ENCODE measurements at places on chromosomes 3 and 15.
A peak's percentile ranks its signal among the peaks of the same experiment; 100 is the strongest.

- DNase-seq: no peak
Measured at GRCh38 chr3:127785711-127786265, 36.5 kb downstream of the MGLL start.

DNA sequence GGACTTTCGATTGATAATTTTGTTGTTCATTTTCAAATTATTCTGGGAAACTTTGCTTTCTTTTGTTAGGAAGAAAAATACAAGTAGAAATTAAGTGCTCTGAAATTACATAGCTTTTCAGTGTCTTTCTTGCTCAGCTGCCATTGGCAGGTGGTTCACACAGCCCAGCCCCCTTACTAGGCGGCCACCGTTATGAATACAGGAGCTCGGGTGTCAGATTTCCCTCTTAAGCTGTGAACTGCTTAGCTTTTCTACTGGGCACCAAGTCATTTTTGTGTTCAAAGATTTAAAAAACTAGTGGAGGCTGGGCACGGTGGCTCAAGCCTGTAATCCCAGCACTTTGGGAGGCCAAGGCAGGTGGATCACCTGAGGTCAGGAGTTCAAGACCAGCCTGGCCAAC is 55.2 kb downstream of the HMG20A start:
- DNase-seq: peak; percentile 50

DNA sequence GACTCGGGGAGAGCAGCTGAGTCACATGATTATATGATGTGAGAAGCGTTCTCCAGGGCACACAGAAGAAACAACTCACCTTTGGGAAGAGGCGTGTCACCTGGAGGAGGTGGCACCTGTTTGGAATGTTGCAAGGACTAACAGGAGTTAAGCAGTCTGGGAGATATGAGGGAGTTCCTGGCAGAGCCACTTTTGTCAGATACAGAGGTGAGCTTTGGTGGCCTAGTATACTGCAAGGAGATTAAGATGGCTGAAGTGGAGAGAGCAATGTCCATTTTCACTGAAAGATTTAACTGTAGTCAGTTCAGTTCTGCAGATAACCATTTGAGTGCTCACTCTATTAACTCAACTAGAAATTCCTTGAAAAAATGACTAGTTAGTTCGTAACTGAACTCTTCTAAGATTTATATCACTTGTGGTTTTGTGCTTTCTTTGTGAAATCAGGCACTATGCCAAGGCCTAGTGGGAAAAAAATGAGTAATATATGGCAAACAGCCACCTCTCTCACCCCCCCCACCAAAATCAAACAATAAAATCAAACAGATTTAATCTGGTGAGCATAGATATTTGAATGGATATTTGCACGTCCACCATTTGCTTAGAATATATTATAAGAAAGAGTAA is 61.3 kb downstream of the CRYBG3 start:
- DNase-seq: no peak

DNA sequence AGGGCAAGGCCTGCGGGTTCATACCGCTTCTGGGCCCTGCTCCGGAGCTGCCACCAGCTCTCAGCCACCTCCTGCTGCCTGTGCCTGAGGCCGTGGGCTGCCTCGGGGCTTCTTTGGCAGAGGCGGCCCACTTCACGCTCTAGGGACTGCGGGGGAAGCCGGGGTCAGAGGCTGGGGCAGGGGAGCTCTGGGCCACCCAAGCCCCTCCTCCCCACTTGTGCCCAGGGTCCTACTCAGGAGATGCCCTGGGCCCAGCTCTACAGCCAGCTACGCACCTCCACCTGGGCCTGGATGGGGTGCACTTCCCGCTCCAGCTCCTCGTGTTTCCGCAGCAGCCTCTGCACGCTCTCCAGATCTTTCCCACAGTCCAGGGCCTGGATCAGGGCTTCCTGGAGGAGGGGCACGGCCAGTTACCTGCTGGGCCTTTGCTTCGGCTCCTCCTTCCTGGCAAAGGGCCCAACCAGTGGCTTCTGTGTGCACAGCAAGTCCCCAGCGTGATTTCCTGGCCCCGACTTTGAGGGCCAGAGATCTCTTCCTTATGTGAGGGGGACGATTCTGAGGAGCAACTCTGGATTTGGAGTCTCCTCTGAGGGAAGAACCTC is 24.0 kb downstream of the PLA2G4B start:
- DNase-seq: peak; percentile 34

- no peak for DNase-seq
Measured at GRCh38 chr3:159831466-159831865, 157.2 kb upstream of the IL12A start.

GRCh38 chr3:12479919-12480427 is 4.3 kb upstream of the TSEN2 start:
- DNase-seq: peak; percentile 22

DNA sequence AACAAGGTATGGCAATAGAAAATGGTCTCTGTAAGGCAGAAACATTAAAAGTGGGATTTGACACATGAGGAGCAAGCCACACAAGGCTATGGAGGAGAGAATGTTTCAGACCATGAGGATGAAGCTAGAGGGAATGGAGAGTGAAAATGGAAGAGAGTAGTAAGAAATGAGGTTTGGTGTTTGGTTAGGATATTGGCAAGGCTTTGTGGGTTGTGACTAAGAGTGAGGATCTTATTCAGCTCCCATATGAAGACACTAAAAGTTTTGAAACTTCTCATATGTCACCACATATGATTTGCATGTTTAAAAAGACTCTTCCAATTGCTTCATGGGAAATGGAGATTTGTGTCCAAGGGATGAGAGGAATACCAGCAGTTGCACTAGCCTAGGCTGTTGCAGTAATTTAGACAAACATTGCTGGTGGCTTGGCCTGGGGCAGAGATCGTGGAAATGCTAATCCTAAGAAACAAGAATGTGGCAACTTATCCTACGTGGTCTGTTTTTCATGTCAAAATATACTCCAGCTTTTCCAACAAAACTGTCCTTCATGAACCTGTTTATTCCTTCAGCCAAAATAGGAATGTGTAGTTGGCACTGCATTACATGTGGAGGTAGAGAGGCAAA is 749.0 kb downstream of the PDCD6IP start:
- no peak for DNase-seq

- no peak for DNase-seq
Measured at GRCh38 chr3:58063022-58063815, 55.0 kb downstream of the FLNB start.

DNA sequence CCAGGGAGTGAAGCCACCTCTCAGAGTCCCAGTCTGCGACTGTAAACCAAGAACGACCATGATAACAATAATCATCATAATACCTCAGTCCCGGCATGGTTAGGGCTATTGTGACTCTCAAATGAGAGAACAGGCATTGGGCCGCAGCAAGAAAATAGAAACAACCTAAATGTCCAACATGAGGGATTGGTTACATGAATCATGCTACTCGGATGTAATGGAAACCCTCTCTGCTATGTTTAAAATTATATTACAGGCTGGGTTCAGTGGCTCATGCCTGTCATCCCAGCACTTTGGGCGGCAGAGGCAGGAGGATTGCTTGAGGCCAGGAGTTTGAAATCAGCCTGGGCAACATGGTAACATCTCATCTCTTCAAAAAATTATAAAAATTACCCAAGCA is 2.8 kb downstream of the CPN2 start:
- no peak for DNase-seq

DNA sequence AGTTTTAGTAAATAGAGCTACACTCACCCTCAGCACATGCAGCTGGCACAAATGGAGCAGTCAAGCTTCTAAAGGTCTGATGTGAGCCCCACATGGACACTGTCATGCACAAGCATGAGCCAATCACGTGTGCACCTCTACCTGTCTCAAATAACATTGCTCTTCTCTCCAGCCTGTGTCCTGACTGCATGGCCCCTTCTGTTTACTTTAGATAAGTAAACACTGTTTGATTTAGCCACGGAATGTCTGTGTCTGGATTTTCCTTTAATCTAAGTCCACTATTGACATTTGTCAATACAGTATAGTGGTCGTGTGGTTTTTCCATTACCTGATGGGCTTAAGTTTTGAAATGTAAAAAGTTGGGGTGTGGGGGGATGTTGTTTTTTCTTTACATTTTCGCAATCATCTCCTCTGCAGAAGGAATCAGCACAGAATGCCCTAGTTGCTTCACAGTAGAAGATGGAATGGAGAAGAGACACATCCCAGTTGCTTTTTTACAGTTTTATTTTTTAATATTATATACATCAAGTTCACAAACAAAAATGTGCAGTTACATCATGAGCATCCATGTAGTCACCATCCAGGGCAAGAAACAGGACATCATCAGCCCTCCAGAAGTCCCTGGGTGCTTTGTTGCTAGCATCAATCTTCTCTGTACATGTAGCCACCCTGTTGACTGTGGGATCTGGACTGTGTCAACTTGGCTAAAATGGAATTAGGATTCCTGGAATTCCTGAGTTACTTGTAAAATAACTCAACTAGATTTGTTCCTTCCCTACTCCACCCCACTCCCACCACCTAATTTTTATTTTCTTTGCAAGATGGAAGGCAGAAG is 146.1 kb downstream of the UACA start:
- DNase-seq: peak; percentile 68

GRCh38 chr15:70447521-70447920 is 315.8 kb downstream of the UACA start:
- no peak for DNase-seq

DNA sequence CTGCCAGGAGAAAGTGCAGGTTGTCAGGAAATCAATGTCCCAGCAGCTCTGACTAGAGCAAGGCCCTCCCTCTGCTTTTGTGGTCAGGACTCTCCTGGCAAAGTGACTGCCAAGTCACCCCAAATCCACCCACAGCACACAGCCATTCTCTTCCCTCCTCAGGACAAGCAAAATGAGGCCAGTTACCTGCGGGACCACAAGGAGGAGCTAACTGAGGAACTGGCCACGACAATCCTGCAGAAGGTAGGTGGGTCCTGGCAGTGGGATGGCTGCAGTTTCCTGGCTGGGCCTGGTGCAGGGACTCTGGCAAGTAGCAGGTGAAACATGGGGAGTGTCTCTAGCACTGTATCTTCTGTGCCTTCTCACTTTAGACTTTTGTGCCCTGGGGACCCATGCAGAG is 142.5 kb upstream of the EIF1B start:
- no peak for DNase-seq

GRCh38 chr3:132029182-132029902 is 5.5 kb downstream of the CPNE4 start:
- DNase-seq: peak; percentile 81

- DNase-seq: peak; percentile 25
Measured at GRCh38 chr3:193040836-193041672, 123.4 kb upstream of the MB21D2 start.

- DNase-seq: peak; percentile 42
Measured at GRCh38 chr15:77738441-77739302, 106.0 kb upstream of the LINGO1 start.

- DNase-seq: no peak
Measured at GRCh38 chr3:121529308-121529707, 16.5 kb downstream of the POLQ start.

All from NCI-H510A treated with DMSO at 0.1 percent for 48 hours (cell line).